CD8-positive, alpha-beta memory T cell (primary cell): ENCODE measurements at places on chromosomes 13 and 19. TPM values are rescaled to one million over a fixed set of nuclear protein-coding genes. Genes with fewer than 3 reads are reported as not detected.

Gene KLK12
- not detected for total RNA-seq

DNA sequence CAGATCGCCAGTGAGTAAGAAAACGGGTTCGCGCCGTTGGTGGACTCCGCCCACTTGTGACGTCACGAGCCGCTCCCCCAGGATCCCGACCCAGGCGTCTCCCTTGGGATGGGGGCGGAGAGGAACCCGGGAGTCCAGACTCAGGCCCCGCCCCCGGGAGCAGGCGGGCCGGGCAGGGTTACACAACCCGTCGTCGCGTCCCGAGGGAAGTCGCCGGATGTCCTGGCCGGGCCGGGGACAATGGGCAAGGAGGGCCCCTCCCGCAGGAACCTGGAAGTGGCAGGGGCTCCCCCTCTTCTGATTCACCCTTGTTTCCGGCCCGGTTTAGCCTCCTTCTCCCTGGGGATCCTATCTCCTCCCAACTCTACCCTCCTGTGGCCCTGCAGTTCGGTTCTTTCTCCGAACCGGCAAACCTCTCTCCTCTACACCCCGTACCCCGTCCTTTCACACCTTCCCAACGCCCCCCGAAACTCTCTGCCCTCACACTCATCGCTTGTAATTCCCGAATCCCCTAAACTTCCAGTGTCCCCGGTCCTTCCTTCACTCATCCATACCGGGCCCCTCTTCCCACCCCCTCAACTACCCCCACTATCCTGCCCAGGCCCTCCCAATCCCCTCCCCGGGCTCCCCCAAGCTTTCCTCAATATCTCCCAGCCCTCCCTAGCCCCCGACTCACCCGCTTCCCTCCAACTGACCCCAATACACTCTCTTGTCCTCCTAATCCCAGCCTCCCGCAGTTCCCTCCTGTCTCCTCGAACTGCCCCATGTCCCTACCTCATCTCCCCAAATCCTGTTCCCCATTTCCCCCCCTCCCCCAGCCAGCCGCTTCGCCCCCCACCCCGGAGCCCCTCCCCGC, 20.0 kb upstream of the ERCC1 start:
- peak; percentile 44 for DNase-seq
- no peaks in the 10 kb centered on the region for H3K27me3 ChIP-seq
- peak overlapping the region; percentile 91 for H3K27ac ChIP-seq
- peak overlapping the region; percentile 57 for H3K4me3 ChIP-seq

DNA sequence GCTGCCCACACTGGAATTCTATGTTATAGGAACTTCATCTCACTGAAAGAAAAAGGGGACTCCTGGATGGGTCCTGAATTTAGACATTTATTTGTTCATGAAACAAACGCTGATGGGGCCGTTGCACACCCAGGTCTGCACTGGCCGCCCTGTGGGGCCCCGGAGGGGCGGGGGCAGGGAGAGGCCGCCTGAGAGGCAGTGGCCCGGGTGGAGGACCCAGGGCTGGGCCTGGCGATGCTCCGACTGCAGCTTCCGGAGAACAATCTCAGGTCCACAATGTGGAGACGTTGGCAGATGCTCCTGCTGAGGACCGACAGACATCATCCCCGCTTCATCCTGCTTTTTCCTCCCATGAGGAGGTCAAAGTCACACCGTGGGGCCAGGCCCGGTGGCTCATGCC, 16.3 kb upstream of the PTBP1 start:
- H3K4me1 ChIP-seq: no peaks in the 10 kb centered on the region
- H3K4me3 ChIP-seq: no peak overlapping the region
- H3K36me3 ChIP-seq: no peaks in the 10 kb centered on the region
- H3K27ac ChIP-seq: no peak overlapping the region
- H3K27me3 ChIP-seq: no peaks in the 10 kb centered on the region
- no peak for DNase-seq

Gene RANBP3
- 94.8 TPM for total RNA-seq

DNA sequence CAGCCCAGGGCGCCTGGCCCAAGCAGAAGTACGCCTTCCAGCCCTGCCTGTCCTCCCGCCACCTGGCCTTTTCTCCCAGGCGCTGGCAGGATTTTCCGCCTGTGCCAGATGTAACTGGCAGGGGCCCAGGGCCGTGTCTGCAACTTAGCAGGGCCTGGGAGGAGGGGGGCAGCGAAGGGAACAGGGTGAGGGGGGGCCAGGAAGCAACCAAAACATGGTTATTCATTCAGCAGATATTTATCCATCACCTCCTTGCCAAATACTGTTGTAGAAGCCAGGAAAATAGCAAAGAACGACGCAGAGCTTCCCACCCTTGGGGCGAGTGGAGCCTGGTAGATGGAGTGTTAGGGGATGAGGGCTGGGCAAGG, 5.6 kb downstream of the TLE6 start:
- DNase-seq: no peak
- H3K4me1 ChIP-seq: no peaks in the 10 kb centered on the region
- no peaks in the 10 kb centered on the region for H3K27me3 ChIP-seq
- H3K4me3 ChIP-seq: no peak overlapping the region
- no peak overlapping the region for H3K27ac ChIP-seq
- H3K36me3 ChIP-seq: no peaks in the 10 kb centered on the region

DNA sequence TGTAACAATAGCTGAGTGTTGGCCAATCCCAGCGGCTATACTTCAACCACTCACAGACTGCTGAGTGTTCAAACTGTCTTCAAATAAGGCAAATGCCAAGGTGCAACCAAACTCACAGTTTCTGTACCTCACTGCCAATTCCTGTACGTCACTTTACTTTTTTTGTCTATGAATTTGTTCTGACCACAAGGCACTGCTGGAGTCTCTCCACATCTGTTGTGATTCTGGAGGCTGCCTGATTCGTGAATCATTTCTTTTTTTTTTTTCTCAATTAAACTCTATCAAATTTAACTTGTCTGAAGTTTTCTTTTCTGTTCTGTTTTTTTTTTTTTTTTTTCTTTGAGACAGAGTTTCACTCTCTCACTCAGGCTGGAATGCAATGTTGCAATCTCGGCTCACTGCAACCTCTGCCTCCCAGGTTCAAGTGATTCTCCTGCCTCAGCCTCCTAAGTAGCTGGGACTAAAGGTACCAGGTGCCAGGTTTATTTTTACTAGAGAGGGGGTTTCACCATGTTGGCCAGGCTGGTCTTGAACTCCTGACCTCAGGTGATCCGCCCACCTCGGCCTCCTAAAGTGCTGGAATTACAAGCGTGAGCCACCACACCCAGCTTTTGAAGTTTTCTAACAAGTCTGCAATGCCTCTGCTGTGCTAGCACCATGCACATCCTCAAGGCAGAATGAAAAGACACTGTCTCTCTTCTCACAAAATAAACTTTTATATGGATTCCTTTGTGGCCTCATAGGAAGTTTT, 401.7 kb downstream of the IRS2 start:
- no peaks in the 10 kb centered on the region for H3K36me3 ChIP-seq
- no peak for DNase-seq
- H3K4me3 ChIP-seq: no peak overlapping the region
- H3K27me3 ChIP-seq: no peaks in the 10 kb centered on the region
- H3K27ac ChIP-seq: no peak overlapping the region

GRCh38 chr19:6772028-6772865, at the start of gene VAV1:
Gene VAV1, plus strand, starts transcription at chr19:6772708. Its CDS starts 100 bp downstream, at chr19:6772808.
- peaks cover 5% of the 10 kb centered on the region for H3K36me3 ChIP-seq
- peak within 1 kb of the TSS; percentile 98 for H3K4me3 ChIP-seq
- DNase-seq: peak; percentile 75
- peak within 1 kb of the TSS; percentile 93 for H3K27ac ChIP-seq
- peaks cover 38% of the 10 kb centered on the region for H3K4me1 ChIP-seq

- no peak overlapping the region for H3K27ac ChIP-seq
- H3K27me3 ChIP-seq: no peaks in the 10 kb centered on the region
- H3K36me3 ChIP-seq: no peaks in the 10 kb centered on the region
- no peak for DNase-seq
- no peak overlapping the region for H3K4me3 ChIP-seq
- H3K4me1 ChIP-seq: no peaks in the 10 kb centered on the region
Observed at GRCh38 chr13:26680123-26680450, 80.5 kb downstream of the GPR12 start.

DNA sequence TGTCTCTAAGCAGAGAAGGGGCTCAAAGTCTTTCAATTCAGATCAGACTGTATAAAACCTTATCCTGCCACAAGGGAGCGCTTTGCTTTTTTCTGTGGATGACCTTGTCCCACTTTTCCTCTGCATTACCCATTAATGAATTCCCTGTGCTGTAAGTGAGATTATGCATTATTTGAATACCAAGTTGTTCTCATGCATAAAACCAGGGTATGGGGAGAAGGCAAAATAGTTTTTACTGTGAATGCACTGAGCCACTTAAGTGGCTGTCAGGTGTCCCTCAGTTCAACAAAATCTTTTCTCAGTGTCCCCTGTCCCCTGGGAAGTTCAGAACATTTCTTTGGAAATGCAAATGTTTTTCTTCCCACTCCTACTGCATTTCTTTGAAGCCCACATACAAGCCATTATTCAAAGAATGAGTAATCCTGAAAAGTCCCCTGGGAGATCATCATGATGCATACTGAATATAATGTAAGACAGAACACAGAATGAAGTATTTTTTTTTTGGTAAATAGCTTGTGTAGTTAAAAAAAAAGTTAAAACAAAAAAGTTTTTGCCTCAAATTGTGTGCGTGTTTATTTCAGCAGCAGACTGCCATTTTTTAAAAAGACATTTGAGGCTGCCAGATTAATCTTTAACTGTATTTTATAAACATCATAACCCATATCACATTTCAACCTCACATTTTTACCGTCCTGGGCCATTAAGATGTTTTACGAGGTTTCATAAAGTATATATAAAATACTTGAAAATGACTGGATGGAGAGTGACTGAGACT, 506.7 kb upstream of the PCDH9 start:
- H3K36me3 ChIP-seq: no peaks in the 10 kb centered on the region
- no peak for DNase-seq
- H3K27ac ChIP-seq: no peak overlapping the region
- no peak overlapping the region for H3K4me3 ChIP-seq

Gene SYNE4
- total RNA-seq: 1.9 TPM

- no peak overlapping the region for H3K27ac ChIP-seq
- H3K36me3 ChIP-seq: no peaks in the 10 kb centered on the region
- no peak for DNase-seq
- H3K27me3 ChIP-seq: no peaks in the 10 kb centered on the region
Observed at GRCh38 chr13:97077341-97077740, 83.1 kb upstream of the OXGR1 start.

GRCh38 chr13:79668201-79668752, 187.3 kb downstream of the NDFIP2 start:
- H3K4me3 ChIP-seq: no peak overlapping the region
- H3K27ac ChIP-seq: no peak overlapping the region
- no peaks in the 10 kb centered on the region for H3K4me1 ChIP-seq
- H3K27me3 ChIP-seq: no peaks in the 10 kb centered on the region
- DNase-seq: no peak
- no peaks in the 10 kb centered on the region for H3K36me3 ChIP-seq

Gene SPACA7
- total RNA-seq: not detected

GRCh38 chr13:23140492-23140891, 40.3 kb upstream of the SGCG start:
- H3K4me1 ChIP-seq: no peaks in the 10 kb centered on the region
- H3K27ac ChIP-seq: no peak overlapping the region
- H3K4me3 ChIP-seq: no peak overlapping the region
- no peak for DNase-seq
- no peaks in the 10 kb centered on the region for H3K27me3 ChIP-seq
- no peaks in the 10 kb centered on the region for H3K36me3 ChIP-seq

GRCh38 chr19:14533450-14533849, 4.1 kb downstream of the TECR start:
- no peak overlapping the region for H3K4me3 ChIP-seq
- H3K27me3 ChIP-seq: no peaks in the 10 kb centered on the region
- H3K4me1 ChIP-seq: peaks cover 57% of the 10 kb centered on the region
- no peaks in the 10 kb centered on the region for H3K36me3 ChIP-seq
- no peak for DNase-seq
- H3K27ac ChIP-seq: no peak overlapping the region

GRCh38 chr19:46035986-46036743, 4.6 kb downstream of the IGFL4 start:
- no peaks in the 10 kb centered on the region for H3K4me1 ChIP-seq
- no peak for DNase-seq
- H3K36me3 ChIP-seq: no peaks in the 10 kb centered on the region
- H3K4me3 ChIP-seq: no peak overlapping the region

- no peaks in the 10 kb centered on the region for H3K36me3 ChIP-seq
- no peaks in the 10 kb centered on the region for H3K27me3 ChIP-seq
- no peak overlapping the region for H3K27ac ChIP-seq
- H3K4me1 ChIP-seq: no peaks in the 10 kb centered on the region
Observed at GRCh38 chr13:71030784-71031183, 836.2 kb downstream of the DACH1 start.

GRCh38 chr19:10520652-10521318, 3.5 kb upstream of the S1PR5 start:
- H3K4me1 ChIP-seq: peaks cover 31% of the 10 kb centered on the region
- H3K27ac ChIP-seq: no peak overlapping the region
- no peak for DNase-seq
- no peak overlapping the region for H3K4me3 ChIP-seq
- H3K27me3 ChIP-seq: peaks cover 15% of the 10 kb centered on the region

DNA sequence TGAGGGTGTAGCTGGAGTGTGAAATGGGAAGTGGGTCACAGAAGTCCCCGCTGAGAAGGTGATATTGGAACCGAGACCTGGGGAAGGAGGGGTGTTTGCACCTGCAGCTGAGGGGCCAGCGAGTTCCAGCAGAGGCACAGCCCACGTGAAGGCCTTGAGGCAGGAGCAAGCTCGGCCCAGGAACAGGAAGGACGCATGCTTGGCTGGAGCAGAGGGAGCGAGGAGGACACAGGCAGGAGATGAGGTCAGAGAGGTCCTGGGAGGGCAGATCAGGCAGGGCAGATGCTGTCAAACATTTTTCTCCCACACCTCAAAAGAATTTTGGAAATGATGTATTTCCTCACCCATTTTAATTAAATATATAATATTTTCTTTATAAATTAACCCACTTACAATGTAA, 9.3 kb downstream of the ZNF415 start:
- DNase-seq: no peak
- H3K4me1 ChIP-seq: no peaks in the 10 kb centered on the region
- H3K27ac ChIP-seq: no peak overlapping the region
- H3K4me3 ChIP-seq: no peak overlapping the region
- no peaks in the 10 kb centered on the region for H3K27me3 ChIP-seq
- no peaks in the 10 kb centered on the region for H3K36me3 ChIP-seq

Gene ZNF345
- total RNA-seq: 4.9 TPM

GRCh38 chr13:105442949-105443699, 1092.3 kb downstream of the EFNB2 start:
- no peak overlapping the region for H3K4me3 ChIP-seq
- no peak for DNase-seq
- no peaks in the 10 kb centered on the region for H3K4me1 ChIP-seq
- H3K27ac ChIP-seq: no peak overlapping the region
- H3K27me3 ChIP-seq: no peaks in the 10 kb centered on the region
- H3K36me3 ChIP-seq: no peaks in the 10 kb centered on the region

- H3K4me3 ChIP-seq: no peak overlapping the region
- no peaks in the 10 kb centered on the region for H3K36me3 ChIP-seq
- H3K27ac ChIP-seq: no peak overlapping the region
Observed at GRCh38 chr19:35990771-35991730, 3.9 kb upstream of the SDHAF1 start.

- no peak overlapping the region for H3K4me3 ChIP-seq
- H3K27ac ChIP-seq: no peak overlapping the region
- no peaks in the 10 kb centered on the region for H3K36me3 ChIP-seq
- DNase-seq: no peak
- H3K27me3 ChIP-seq: no peaks in the 10 kb centered on the region
- H3K4me1 ChIP-seq: peaks cover 3% of the 10 kb centered on the region
Observed at GRCh38 chr13:113398963-113399754, 35.2 kb upstream of the GRTP1 start.
